Right atrium auricular region (tissue), 2 donors: ENCODE measurements at places on chromosomes 13 and 19. TPM values are rescaled to one million over a fixed set of nuclear protein-coding genes. Genes with fewer than 3 reads are reported as not detected.
A peak's percentile ranks its signal among the peaks of the same experiment; 100 is the strongest.

GRCh38 chr19:30373593-30373992 is 1.4 kb downstream of the ZNF536 start:
- H3K27ac ChIP-seq: no peak overlapping the region
- H3K4me1 ChIP-seq: peaks cover 5% of the 10 kb centered on the region
- H3K27me3 ChIP-seq: no peaks in the 10 kb centered on the region
- no peak overlapping the region for H3K4me3 ChIP-seq
- no peak for DNase-seq

DNA sequence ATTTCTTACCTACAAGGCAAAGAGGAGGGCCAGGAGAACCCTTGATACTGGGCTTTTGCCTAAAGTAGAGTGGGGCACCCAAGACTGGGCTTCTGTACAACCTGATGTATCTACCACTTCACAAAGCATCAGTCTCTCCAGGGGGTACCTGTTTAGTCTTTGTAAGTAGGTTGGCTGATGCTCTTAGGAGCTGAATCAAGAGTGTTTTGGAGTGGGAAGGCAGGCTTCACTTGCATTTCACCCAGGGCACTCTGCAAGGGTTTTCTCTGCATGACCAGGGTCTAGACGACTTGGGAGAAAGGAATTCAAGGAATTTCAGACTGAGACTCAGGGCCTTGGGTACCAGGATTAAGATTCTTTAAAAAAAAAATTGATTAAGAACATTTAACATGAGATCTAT is 361.5 kb downstream of the RFC3 start:
- no peaks in the 10 kb centered on the region for H3K36me3 ChIP-seq
- H3K4me3 ChIP-seq: no peak overlapping the region
- DNase-seq: no peak
- no peak overlapping the region for H3K27ac ChIP-seq
- H3K4me1 ChIP-seq: no peaks in the 10 kb centered on the region
- no peaks in the 10 kb centered on the region for H3K27me3 ChIP-seq

GRCh38 chr13:45506811-45507210 is 42.1 kb downstream of the COG3 start:
- no peak overlapping the region for H3K4me3 ChIP-seq
- no peaks in the 10 kb centered on the region for H3K4me1 ChIP-seq
- no peaks in the 10 kb centered on the region for H3K27me3 ChIP-seq
- H3K27ac ChIP-seq: no peak overlapping the region

DNA sequence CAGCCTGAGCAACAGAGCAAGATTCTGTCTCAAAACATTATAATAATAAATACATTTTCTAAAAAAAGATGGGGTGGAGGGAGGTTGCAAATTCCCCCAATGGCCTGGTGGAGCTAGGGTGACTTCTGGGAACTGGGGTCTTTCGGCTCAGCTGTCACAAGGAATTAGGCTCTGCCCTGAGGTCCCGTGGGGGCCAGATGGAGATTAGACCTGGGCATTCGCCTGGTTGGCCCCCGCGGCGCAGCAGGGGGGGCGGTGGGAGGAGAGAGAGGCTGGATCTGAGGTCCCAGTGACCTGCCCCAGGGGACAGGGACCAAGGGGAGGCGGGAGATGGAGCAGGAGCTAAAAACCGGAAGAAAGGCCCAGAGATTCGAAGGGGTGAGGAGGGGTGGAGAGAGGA is 14.8 kb downstream of the FUT6 start:
- no peak overlapping the region for H3K27ac ChIP-seq
- H3K36me3 ChIP-seq: no peaks in the 10 kb centered on the region
- no peaks in the 10 kb centered on the region for H3K4me1 ChIP-seq
- no peaks in the 10 kb centered on the region for H3K27me3 ChIP-seq

GRCh38 chr19:29239213-29239776 is 26.3 kb upstream of the UQCRFS1 start:
- H3K27me3 ChIP-seq: no peaks in the 10 kb centered on the region
- H3K4me3 ChIP-seq: no peak overlapping the region
- H3K27ac ChIP-seq: no peak overlapping the region
- no peaks in the 10 kb centered on the region for H3K36me3 ChIP-seq
- no peak for DNase-seq

GRCh38 chr13:100517728-100518127 is 70.9 kb downstream of the GGACT start:
- no peaks in the 10 kb centered on the region for H3K27me3 ChIP-seq
- peaks cover 7% of the 10 kb centered on the region for H3K4me1 ChIP-seq
- H3K36me3 ChIP-seq: no peaks in the 10 kb centered on the region

- DNase-seq: no peak
- no peaks in the 10 kb centered on the region for H3K27me3 ChIP-seq
- H3K36me3 ChIP-seq: peaks cover 15% of the 10 kb centered on the region
- no peak overlapping the region for H3K27ac ChIP-seq
- H3K4me3 ChIP-seq: no peak overlapping the region
- H3K4me1 ChIP-seq: no peaks in the 10 kb centered on the region
Observed at GRCh38 chr19:738509-739128, 12.3 kb upstream of the MISP start.

DNA sequence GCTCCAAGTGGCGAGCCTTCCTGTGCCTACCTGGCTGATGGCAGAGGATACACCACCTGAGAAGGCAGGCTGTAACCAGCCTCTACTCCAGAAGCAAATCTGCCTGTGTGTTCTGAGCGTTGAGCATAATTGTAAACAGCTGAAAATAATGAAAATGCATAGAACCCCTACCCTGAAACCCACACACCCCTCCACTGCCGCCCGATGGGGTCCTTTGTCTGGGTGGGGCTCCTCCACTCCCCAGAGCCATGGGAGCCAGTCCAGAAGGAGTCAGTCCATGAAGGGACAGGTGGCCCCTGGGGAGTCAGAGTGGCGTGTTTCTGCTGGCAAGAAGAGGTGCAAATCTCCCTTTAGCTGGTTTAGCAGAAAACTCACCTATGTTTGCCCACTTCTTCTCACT is 8.0 kb upstream of the SOX1 start:
- DNase-seq: no peak
- no peak overlapping the region for H3K27ac ChIP-seq
- H3K4me3 ChIP-seq: no peak overlapping the region
- peaks cover 88% of the 10 kb centered on the region for H3K27me3 ChIP-seq

DNA sequence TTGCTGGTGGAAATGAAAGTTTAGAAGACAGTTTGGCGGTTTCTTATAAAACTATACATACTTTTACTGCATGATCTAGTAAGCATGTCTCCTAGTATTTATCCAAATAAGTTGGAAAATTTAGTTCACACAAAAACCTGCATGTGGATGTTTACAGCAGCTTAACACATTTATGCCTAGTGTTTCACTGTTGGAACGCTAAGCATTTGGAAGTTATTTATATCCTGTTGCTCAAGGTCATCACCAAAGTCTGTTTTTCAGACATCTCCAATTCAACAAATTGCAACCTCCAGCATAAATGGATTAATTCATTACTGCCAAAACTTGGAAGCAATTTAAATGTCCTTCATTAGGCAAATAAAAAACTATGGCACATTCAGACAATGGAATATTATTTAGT is 461.8 kb downstream of the SUCLA2 start:
- H3K4me3 ChIP-seq: no peak overlapping the region
- H3K27me3 ChIP-seq: no peaks in the 10 kb centered on the region
- no peaks in the 10 kb centered on the region for H3K4me1 ChIP-seq
- no peaks in the 10 kb centered on the region for H3K36me3 ChIP-seq
- no peak for DNase-seq
- peak overlapping the region; percentile 64 for H3K27ac ChIP-seq

DNA sequence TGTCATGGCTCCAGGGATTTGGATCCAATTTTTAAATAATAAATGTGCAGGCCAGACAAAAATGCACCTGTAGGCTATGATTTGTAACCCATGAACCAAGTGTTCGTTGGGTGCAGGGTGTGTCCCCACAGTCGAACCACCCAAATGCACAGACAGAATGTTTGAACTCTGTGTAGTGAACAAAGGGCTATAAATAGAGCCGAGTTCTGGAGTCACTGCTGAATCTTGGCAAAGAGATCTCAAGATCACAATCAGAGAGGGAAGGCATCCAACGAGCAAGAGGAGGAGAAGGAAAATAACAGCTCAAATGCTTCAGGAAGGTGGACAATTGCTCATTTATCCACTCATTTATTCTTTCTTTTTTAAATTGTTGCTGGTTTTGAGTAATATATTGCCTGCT is 547.9 kb downstream of the FGF9 start:
- H3K27me3 ChIP-seq: no peaks in the 10 kb centered on the region
- no peak for DNase-seq
- no peak overlapping the region for H3K4me3 ChIP-seq
- H3K4me1 ChIP-seq: no peaks in the 10 kb centered on the region

Gene LMTK3
- total RNA-seq: 1.6 TPM

Gene ADGRE3
- not detected for total RNA-seq

Gene MEIS3
- total RNA-seq: 6.3 TPM

Gene ICAM5
- 1.7 TPM for total RNA-seq

Gene PCSK4
- total RNA-seq: 1.0 TPM

Gene ZNF415
- 14.1 TPM for total RNA-seq
